ENCODE measurements at places on chromosomes 7 and 10.
A peak's percentile ranks its signal among the peaks of the same experiment; 100 is the strongest.

DNA sequence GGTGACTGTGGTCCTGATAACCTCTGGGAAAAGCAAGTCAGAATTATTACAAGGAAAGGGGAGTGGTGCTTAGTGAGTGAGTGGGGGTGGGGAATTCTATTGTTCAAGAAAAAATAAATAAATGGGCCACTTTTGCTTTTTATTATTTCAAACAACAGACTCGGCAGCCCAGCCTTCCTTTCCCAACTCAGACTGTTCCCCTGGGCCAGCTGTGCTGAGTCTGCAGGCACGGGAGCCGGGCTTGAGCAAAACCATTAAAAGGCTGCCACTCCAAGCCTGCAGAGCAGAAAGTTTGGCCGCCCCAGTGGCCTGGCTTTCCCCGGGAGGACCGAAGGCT is 90.0 kb downstream of the PLXNA4 start:
- no peak overlapping the region for H3K27ac ChIP-seq
- H3K27me3 ChIP-seq, result no peaks in the 10 kb centered on the region
- no peaks in the 10 kb centered on the region for H3K36me3 ChIP-seq
- no peak overlapping the region for H3K4me3 ChIP-seq

DNA sequence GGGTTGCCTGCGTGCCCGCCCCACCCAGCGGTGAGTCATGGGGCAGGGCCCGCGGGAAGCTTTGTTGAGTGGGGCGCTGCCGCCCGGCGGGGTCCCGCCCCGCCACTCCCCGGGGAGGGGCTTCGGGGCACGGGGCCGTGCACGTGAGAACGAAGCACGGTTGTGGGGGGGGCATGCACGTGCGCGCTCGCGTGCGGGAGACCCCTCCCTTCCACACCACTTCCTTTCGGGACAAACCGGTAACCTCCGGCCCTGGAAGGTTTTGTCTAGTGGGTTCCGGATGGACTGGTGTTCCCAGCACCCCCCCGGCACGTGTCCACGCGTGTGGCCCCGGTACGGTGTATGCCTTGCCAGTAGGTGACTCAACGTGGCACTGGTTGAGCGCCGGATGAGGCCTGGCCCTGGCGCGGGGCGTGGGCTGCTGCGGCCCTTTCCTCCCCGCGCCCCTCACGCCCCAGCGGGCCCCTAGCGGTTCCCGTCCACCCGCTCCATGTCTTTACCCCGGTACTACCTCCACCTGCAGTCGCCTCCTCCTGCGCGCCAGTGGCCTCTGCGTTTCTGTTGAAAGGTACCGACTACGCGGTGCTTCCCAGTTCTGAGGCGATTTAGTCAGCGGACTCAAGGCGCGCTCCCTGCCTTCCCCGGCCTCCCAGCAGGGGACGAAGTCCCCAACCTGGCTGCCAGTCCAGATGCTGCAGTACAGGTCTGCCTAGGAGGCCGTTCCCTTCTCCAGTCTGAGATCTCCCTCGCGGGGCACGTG is 3.1 kb downstream of the ADIRF start:
- H3K4me1 ChIP-seq, result peaks cover 11% of the 10 kb centered on the region
- no peaks in the 10 kb centered on the region for H3K36me3 ChIP-seq
- no peaks in the 10 kb centered on the region for H3K27me3 ChIP-seq
- peak overlapping the region; percentile 99 for H3K27ac ChIP-seq
- DNase-seq, result peak; percentile 92
- peak overlapping the region; percentile 75 for H3K4me3 ChIP-seq

DNA sequence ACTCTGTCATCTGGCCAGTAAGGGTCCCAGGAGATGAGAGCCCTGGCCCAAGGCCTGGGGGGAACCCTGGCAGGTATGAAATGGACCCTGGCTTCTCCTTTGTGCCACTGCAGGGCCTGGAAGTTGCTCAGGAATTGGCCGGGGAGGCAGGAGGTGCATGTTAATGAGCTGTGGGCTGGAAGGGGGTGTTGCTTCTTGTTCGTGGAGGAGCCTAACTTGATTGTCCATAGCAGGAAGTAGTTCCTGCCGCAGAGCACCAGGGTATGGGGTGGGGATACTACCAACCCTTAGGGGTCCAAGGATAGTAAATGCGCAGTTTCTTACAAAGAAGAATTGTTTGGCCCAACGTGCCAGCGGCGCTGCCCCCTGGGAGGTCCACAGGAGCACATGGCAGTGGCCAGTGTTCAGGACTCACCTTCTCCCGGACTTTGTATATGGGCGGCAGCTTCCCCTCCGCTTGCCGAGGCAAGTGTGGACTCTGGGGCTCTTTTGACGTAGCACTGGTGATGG is 21.5 kb downstream of the TEX36 start:
- no peak overlapping the region for H3K4me3 ChIP-seq
- H3K36me3 ChIP-seq, result no peaks in the 10 kb centered on the region
- no peaks in the 10 kb centered on the region for H3K4me1 ChIP-seq

- H3K27ac ChIP-seq, result no peak overlapping the region
- H3K27me3 ChIP-seq, result no peaks in the 10 kb centered on the region
- H3K4me1 ChIP-seq, result no peaks in the 10 kb centered on the region
- no peaks in the 10 kb centered on the region for H3K36me3 ChIP-seq
These were observed 60.4 kb upstream of the DUSP5 start for GRCh38 chr10:110437351-110437605.

DNA sequence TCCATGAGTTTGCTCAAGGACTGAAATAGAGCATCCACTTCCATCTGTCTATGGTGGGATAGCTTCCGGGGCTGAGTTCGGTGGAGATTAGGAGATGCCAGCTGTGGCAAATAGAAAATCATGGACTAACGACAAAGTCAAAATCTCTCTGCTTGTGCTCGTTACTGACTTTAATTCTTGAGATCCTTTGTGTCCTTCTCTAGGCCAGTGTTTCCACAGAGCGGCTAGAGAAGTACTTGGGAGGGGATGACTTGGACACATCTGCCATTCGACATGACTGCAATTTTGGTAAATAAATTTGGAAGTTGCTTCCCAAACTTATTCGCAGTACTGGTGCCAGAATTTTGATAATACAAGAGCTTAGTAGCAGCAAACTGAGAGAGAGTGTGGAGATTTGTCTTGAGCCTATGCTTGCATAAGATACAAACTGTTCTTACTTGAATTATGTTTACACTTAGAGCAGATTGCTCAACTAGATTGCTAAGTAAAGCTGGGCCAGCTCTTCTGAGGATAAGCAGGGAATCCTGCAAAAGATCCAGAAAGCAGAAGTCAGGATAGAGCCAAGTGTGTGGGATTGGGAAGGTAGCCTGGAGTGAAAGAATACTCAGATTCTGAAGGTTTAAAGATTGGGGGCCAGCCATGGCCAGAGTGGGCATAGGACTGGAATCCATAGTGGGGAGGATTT is 27.6 kb downstream of the ABCC2 start:
- no peak for DNase-seq
- H3K4me3 ChIP-seq, result no peak overlapping the region
- H3K27ac ChIP-seq, result peak overlapping the region; percentile 40
- H3K4me1 ChIP-seq, result no peaks in the 10 kb centered on the region
- H3K27me3 ChIP-seq, result no peaks in the 10 kb centered on the region
- H3K36me3 ChIP-seq, result no peaks in the 10 kb centered on the region

DNA sequence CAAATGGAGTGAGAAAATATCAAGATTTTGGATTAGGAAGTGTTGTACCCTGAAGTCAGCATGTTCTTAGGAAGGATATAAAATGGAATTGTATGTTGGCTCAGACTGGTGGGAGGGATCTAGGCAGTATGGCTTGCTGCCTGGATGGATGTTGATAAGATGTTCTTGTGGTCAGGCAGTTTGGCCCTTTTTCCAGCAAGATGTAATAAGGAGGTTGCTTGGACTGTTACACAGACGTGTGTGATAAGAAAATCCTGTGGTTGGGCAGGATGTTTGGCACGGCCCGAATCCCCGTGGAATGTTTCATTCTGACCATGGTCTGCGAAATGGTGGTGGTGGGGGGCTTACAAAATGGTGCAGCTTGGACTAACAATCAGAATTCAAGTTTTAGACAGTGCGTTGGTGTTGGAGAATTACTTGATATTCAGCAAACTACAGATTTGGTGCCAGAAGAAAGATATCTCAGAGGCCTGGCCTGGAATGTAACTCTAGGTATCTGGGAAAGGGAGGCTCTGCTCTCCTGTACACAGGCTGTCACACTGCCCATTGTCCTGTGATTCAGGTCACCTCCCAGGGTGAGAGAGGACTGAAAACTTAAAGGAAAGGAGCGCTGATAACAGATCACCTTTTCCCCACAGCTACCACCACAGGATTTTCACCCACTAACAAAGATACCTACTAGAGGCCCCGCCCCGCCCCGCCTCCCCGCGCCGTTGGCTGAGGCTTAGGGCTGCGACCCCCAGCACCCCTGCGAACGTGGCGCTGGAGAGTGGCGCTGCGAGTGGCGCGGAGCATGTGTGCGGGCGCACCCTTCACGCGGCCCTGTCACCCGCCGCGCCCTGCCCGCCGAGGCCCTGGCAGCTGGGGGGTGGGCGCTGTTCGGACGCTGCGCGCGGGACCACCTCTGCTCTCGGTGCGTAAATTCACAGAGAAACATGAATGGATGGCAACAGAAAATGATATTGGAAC is 19.3 kb upstream of the ZNF680 start:
- no peak overlapping the region for H3K27ac ChIP-seq
- H3K4me3 ChIP-seq, result no peak overlapping the region
- H3K4me1 ChIP-seq, result no peaks in the 10 kb centered on the region
- no peak for DNase-seq
- no peaks in the 10 kb centered on the region for H3K27me3 ChIP-seq
- no peaks in the 10 kb centered on the region for H3K36me3 ChIP-seq

DNA sequence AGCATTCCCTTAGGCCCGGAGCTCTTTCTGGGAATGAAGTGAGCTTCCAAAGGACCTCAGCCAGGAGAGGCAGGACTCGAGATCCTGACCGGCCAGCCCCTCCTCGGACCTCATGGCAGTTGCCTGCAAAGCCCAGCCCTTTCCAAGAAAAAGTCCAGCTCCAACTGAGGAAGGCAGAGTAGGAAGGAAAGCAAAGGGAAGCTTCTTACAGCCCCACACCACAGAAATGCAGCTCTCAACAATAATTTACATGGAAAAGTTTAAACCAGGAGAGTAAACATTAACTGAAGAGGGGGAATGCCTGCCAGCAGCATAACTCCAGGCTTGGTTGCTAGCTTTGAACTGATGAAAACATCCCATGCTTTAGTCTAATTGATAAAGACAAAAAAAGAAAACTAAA is 153.9 kb upstream of the PFKP start:
- H3K27ac ChIP-seq, result no peak overlapping the region
- no peaks in the 10 kb centered on the region for H3K36me3 ChIP-seq
- no peak overlapping the region for H3K4me3 ChIP-seq
- no peaks in the 10 kb centered on the region for H3K27me3 ChIP-seq
- no peak for DNase-seq

- no peaks in the 10 kb centered on the region for H3K4me1 ChIP-seq
- no peak overlapping the region for H3K27ac ChIP-seq
- no peaks in the 10 kb centered on the region for H3K27me3 ChIP-seq
- no peaks in the 10 kb centered on the region for H3K36me3 ChIP-seq
These were observed 51.6 kb downstream of the NUDCD3 start for GRCh38 chr7:44438816-44439215.

Measured in breast epithelium (tissue), 4 donors.